ENCODE measurements at places on chromosomes 2 and 18. TPM values are rescaled to one million over a fixed set of nuclear protein-coding genes. Genes with fewer than 3 reads are reported as not detected.

The ATP6V1C2 gene
- 4.8 TPM for total RNA-seq

The ALLC gene
- total RNA-seq, result not detected

The LCT gene
- 1.5 TPM for total RNA-seq

The PRKAG3 gene
- not detected for total RNA-seq

The MREG gene
- total RNA-seq, result 43.8 TPM

The OSBPL6 gene
- total RNA-seq, result 1.5 TPM

The CCDC178 gene
- total RNA-seq, result not detected

The SERPINB11 gene
- not detected for total RNA-seq

The ASB18 gene
- not detected for total RNA-seq

The PSTPIP2 gene
- total RNA-seq, result 13.3 TPM

The LIPT1 gene
- 10.2 TPM for total RNA-seq

The CRYGC gene
- not detected for total RNA-seq

- no peak for DNase-seq
These were observed 127.6 kb upstream of the ZNF516 start for GRCh38 chr18:76622651-76623050.

DNA sequence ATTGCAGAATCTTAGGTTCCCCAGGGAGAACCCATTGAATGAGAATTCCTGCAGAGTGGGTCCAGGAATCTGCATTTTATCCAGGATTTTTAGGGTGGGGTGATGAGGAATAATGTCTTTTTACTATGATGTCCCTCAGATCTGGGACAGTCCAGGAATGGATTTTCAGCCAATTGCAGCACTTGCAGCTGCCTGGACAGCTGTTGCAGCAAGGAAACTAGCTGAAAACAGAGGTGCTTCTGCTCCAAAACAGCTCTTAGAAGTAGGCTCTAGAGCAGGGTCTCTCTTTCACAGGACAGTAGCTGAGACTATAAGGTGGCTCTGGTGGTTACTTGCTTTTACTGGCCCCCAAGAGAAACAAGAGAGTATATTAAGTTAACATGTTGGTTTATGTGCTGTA lies 9.1 kb downstream of the GLI2 start:
- DNase-seq, result no peak

GRCh38 chr2:226427538-226428307 lies 371.9 kb downstream of the IRS1 start:
- DNase-seq, result no peak

GRCh38 chr18:6406075-6406909 lies 8.4 kb downstream of the L3MBTL4 start:
- no peak for DNase-seq

DNA sequence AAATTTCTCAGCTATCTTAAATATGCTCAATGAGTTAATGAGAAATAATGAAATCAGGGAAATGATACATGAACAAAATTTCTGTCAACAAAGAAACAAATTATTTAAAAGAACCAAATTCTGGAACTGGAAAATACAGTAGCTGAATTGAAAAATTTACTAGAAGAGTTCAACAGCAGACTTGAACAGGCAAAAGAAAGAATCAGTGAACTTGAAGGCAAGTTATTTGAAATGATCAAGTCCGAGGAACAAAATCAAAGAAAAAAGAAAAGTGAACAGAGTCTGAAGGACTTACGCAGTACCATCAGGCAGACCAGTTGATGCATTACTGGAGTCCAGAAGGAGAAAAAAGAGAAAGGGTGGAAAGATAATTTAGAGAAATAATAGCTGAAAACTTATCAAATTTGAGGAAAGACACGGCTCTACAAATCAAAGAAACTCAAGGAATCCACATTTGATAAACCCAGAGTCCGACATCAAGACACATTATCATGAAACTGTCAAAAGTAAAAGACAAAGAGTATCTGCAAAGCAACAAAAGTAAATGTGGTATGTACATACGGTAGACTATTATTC lies 83.6 kb downstream of the CCDC138 start:
- DNase-seq, result no peak

DNA sequence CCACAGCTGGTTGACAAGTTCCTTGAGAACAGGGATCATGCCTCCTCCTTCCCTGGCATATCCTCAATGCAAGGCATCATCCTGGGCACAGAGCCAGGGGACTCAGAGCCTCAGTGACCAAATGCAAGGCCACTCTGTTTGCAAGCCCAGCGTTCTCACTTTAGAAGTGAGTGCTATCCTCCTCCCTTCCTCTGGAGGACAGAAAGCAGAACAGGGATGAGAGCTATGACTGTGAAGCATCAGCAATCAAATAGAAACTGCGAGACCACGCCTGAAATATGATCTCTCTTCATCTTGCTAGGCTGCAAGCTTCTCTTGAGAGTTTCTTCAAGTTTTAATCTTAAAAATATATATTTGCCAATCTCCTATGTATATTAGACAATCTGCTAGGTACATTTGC lies 119.8 kb downstream of the LRATD1 start:
- DNase-seq, result no peak

DNA sequence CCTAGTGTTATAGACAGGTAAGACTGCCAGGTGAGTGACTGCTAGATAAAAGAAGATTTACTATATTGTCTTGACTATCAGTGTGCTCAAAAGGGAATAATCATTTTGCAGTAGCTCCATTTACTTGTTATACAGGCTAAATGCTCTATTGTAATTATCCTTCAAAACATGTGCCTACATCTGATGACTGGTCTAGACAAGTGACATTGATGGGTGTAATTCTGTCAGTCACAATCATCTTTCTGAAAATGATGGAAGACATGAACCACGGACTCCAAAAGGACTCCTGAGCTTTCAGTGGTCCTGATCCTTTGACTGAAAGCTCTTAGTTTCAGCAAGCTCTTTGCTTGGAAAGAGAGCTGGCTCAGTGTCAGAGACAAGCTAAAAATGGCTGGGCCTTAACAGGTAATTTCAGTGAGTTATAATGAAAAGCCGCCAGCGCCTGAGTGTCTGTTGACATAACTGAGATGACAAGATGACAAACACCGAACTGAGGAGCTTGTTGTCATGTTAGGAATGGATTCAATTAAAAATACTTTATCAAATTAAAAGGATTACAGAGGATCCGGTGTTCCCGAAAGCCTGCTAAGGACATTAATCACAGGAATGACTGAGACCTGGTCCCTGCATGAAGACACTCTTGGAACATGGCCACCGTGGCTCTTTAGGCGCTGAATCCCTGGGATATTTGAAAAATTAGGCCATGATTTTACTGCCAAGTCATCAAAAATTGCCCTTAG lies 141.7 kb downstream of the CMPK2 start:
- no peak for DNase-seq

GRCh38 chr2:64007924-64008323 lies 11.3 kb downstream of the VPS54 start:
- no peak for DNase-seq

GRCh38 chr2:20172273-20173055 lies 52.5 kb downstream of the SDC1 start:
- no peak for DNase-seq

DNA sequence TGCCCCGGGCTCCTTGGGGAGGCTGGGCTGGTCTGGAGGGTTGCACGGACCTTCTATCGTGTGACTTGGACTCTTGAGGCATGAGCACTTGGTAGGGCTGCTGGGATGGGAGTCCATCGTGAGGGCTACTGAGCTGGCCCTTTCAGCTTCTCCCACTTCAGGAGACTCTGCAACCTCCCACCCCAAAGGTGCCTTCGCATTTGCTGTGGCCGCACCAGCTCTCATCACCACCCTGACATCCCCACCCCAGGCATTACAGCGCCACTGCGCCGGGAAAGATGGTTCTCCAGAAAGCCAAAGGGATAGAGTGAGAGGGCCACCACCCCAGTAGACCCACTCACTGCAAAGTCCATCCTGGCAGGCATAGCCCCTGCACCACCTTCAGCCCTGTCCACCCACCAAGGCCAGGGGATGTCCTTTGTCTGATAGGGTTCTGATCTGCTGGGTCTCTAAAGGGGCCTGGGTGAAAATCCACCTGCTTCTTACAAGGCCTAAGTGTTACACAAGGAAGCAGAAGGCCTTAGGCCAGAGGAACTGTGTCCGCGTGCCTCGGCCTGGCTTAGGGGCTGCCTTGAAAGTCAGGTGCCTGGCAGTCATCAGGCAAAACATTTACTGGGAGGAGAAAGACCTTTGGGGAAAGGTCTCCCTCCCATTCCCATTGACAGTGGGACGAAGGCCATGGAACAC lies 5.1 kb downstream of the EHD3 start:
- DNase-seq, result no peak

DNA sequence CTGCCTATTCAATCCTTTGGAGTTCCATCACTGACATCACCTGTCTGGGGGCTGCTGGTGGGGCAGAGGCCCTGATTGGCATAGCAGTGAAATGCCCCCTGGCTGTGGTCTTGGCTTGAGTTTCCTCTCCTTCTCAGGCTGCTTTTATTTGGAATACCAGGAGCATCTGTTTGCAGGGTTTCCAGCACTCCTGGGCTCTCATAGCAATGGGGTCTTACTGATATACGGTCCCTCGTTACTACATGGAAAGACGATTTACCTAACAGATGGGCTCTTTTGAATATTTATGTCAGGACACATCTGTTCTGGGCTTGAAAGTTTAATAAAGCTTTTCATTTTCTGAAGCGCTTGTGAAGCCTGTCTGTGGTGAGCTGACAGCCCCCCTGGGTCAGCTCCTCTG lies 230.3 kb downstream of the SLC4A3 start:
- DNase-seq, result no peak

DNA sequence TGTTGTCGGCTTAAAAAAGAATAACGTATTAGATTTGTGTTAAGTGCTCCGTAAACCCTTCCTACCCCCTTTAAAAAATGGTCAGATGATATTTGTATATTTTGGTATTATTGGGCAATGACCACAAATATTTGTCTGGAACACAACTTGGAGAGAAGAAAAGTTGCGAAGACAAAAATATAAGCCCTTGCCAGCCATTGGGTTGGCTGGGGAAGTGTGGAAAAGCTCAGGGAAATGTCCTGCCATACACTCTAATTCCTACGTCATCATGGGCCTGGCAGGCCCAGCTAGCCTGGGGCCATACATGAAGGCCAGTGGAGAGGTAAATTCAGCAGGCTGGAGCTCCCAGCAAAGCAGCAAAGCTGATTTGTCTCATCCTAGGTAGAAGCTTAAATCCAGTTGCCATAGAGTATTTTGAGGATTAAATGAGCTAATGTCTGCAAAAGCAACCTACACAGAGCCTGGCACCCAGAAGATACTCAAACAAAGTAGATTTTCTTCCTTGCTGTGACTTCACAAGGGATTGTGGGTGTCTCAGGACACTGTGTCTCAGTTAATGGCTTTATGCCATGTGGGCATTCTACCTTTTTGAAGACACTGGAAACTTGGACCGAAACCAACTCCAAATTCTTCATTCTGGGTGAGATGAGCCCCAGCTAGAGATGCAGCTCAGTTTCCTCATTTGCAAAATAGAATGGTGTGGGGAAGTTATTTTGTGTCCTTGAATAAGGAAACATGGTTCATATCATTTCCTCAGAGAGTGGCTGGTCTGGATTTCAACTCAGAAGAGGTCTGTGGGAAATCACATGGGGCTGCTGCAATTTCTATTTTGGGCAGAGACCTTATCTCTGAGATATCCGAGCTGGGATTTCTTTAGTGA lies 87.9 kb upstream of the MAP4K3 start:
- no peak for DNase-seq

GRCh38 chr18:54358495-54359040 lies 862 bp downstream of the C18orf54 start:
- peak; percentile 29 for DNase-seq

- no peak for DNase-seq
These were observed 59.2 kb upstream of the POMC start for GRCh38 chr2:25227576-25227975.

- DNase-seq, result no peak
These were observed 1580.0 kb downstream of the LRP1B start for GRCh38 chr2:140550821-140551220.

DNA sequence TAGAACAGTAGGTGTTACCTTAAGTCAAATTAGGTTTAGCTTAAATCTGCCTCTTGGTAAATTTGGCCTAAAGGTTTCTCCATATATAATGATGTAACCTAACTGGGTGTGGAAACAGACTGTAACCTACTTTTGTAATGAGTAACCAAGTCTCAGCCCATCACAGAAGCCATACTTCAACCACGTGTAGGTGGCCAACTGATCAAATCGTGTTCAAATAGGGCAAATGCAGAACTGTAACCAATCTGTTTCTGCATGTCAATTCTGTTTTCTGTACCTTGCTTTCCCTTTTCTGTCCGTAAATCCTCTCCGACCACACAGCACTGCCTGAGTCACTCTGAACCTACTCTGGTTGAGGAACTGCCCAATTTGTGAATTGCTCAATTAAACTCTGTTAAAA lies 34.0 kb upstream of the PLA2R1 start:
- no peak for DNase-seq

GRCh38 chr2:2116657-2117056 lies 214.4 kb downstream of the MYT1L start:
- no peak for DNase-seq

- no peak for DNase-seq
These were observed 23.2 kb upstream of the KDM3A start for GRCh38 chr2:86417961-86418360.

GRCh38 chr2:85852937-85853498 lies 35.8 kb downstream of the ST3GAL5 start:
- no peak for DNase-seq

- DNase-seq, result no peak
These were observed 239.5 kb upstream of the REV1 start for GRCh38 chr2:99729104-99730025.

GRCh38 chr2:14975381-14975780 lies 342.9 kb downstream of the LRATD1 start:
- DNase-seq, result no peak

DNA sequence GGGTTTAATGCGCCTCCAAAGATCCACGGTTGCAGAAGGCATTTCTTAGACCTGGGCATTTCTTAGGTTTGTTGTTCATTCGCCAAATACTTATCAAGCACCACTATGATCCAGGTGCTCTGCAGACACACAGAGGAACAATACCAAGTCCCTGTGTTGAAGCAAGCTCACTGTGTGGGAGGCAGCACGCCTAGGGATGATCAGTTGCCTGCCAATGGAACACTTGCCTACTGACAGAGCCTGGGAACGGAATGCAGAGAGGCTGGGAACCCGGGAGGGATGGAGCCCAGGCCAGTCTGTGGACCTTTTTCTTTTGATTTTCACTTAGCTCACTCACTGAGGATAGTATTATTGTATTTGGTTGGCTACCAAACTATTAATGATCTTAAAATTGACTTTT lies 1.9 kb upstream of the GRP start:
- no peak for DNase-seq

GRCh38 chr18:61608316-61608715 lies 275.1 kb downstream of the CDH20 start:
- DNase-seq, result no peak

GRCh38 chr2:19979932-19980331 lies 10.0 kb downstream of the WDR35 start:
- DNase-seq, result no peak

GRCh38 chr2:25322312-25322711 lies 19.4 kb downstream of the DNMT3A start:
- DNase-seq, result no peak

DNA sequence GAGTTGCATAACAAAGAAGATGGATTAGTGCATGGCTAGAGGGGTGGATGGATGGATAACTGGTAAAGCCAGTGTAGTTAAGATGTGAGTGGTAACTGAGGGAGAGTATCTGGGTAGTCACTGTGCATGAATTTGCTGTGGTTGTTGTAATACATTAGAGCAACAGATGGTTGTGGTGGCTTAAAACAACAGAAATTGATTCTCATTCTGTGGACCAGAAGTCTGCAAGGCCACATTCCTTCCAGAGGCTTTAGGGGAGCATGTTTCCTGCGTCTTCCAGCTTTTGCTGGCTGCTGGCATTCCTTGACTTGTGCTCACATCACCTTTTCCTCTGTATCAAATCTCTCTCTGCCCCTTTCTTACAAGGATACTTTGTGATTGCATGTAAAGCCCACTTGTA lies 155.4 kb downstream of the ASB1 start:
- DNase-seq, result no peak

Measured in Caco-2 (cell line).